NCI-H69 (cell line): ENCODE measurements at places on chromosomes 16 and 17.

- peak; percentile 86 for DNase-seq
These were observed 15.1 kb downstream of the SAMD14 start for GRCh38 chr17:50114849-50115357.

GRCh38 chr17:14033166-14033565, 36.1 kb upstream of the COX10 start:
- DNase-seq = no peak

DNA sequence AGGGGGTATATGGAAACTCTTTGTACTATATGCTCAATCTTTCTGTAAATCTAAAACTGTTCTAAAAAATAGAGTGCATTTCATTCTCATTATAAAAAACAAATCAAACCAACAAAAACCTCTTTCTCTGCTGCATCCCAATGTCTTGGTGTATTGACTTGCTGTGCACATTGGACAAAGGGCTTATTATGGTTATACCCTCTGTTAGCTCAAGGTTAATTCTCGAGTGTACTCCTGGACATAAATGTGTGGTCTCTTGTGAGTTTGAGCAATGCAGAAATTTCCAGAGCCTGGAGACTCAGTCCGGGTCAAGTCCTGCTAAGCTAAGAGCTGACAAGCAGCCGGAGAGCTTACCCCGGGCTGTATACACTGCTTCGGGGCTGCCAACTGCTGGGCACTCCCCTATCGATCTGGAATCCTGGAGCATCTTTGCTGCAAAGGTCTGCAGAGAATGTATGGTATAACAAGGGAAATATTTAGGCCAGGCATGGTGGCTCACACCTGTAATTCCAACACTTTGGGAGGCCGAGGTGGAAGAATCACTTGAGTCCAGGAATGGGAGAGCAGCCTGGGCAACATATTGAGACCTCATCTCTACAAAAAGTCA, 66.2 kb upstream of the BRD7 start:
- no peak for DNase-seq

GRCh38 chr17:76892329-76892728, 24.1 kb downstream of the MGAT5B start:
- DNase-seq = no peak

DNA sequence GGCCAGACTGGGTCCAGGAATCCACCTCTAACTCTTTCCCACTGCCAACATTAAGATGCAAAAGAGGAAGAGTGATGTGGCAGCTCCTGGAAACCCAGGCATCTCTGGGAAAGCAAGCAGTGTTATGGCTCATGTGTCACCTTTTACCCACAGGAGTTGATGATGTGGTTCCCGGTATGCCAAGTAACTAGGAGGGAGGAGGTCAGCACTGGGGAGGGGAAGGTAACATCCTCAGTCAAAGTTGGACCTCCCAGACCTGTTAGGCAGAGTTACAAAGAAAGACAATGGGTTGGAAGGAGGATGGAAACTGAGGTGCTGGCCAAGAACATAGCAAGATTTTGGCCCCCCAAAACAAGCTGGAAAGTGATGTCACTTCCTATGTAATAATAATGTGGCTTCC, 11.4 kb downstream of the KRABD2 start:
- no peak for DNase-seq

- DNase-seq = no peak
These were observed 114.8 kb downstream of the C16orf95 start for GRCh38 chr16:87202346-87202745.
